ENCODE measurements at places on chromosomes 5 and 9. TPM values are rescaled to one million over a fixed set of nuclear protein-coding genes. Genes with fewer than 3 reads are reported as not detected.

Gene NDST1
- total RNA-seq = 39.5 TPM

GRCh38 chr9:110939573-110939972 is 98.7 kb downstream of the LPAR1 start:
- no peak for DNase-seq

Gene ZNF484
- total RNA-seq = 6.3 TPM

Gene TMEM252
- not detected for total RNA-seq

Gene INSL6
- total RNA-seq = not detected

Gene SHOC1
- not detected for total RNA-seq

Gene PCDHA13
- total RNA-seq = not detected

- DNase-seq = no peak
Observed at GRCh38 chr5:34410411-34411139, 245.6 kb upstream of the RAI14 start.

- no peak for DNase-seq
Observed at GRCh38 chr5:158635565-158635964, 464.2 kb downstream of the EBF1 start.

Gene PCDHB1
- total RNA-seq = not detected

- DNase-seq = no peak
Observed at GRCh38 chr9:137820161-137820855, 57.3 kb upstream of the CACNA1B start.

Gene PCDHGA9
- 0.51 TPM for total RNA-seq

Gene PKD2L2
- not detected for total RNA-seq

DNA sequence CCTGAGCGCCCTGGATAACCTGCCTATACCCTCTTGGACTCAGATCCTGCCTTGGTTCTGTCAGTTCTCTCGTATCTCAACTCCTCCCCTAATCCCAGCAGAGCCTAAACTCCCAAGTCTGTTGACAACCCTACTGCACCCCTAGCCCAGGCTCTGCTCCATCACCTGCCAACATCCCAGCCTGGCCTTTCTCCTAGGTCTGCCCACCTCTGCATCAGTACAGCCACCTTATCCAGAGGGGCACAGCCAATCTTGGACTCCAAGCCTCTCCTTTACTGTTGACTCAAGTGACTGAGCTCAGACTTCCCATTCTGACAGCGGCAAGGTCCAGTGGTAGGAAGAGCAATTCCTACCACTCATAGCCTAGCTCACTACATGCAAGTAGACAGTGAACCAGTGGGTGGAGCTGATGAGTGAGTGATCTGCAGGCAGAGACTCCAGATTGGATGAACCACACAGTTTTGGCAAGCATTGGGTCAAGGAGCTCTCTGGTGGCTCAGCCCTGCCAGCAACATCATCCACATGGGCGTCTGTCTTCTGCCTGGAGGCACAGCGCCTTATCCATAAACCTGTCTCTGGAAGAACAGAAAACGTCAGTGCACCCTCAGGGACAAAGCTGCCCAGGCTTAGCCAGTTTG is 26.5 kb downstream of the TRMO start:
- DNase-seq = no peak

GRCh38 chr5:127011153-127011552 is 19.2 kb downstream of the MARCHF3 start:
- no peak for DNase-seq

- DNase-seq = no peak
Observed at GRCh38 chr9:959105-959504, 17.4 kb upstream of the DMRT3 start.

GRCh38 chr5:122035913-122036312 is 42.1 kb downstream of the LOX start:
- no peak for DNase-seq

DNA sequence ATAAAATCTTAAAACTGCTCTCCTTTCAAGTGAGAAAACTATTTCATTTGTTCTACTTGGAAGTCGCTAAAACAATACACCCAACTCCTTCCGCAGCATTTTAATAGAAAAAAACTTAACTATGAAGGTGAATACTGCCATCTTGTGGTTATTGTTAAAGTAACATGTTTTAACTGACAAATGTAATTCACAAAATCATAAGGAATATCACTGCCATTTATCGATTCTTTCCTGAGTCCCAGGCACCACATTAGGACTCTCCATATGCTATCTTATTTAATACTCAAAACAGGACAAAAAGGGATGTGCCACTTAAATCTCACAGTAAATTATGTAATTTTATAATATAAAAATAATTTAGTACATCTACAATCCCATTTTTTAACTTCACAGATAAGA is 130.5 kb upstream of the ITGA1 start:
- no peak for DNase-seq

DNA sequence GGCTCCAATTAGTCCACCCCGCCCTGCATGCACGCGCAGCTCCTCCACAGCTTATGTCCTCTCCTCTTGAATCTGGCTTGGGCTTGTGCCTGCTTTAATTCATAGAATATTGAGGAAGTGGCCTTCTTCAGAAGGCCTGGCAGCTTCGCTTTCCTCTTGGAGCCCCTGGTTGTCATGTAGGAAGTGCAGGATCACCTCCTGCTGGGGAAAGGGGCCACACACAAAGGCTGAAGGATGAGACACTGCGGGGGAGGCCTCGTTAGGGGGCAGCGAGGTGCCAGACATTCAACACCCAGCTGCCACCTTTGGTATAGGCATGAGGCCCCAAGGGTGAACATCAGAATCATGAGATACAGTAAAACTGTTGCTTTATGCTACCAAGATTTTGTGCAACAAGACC is 2.7 kb upstream of the CNOT6 start:
- no peak for DNase-seq

Gene CACFD1
- 26.8 TPM for total RNA-seq

Gene TAF11L5
- total RNA-seq = not detected

Gene COL23A1
- total RNA-seq = 1.4 TPM

Gene SHLD3
- total RNA-seq = 1.8 TPM

GRCh38 chr5:11854936-11855335 is 49.3 kb downstream of the CTNND2 start:
- no peak for DNase-seq

DNA sequence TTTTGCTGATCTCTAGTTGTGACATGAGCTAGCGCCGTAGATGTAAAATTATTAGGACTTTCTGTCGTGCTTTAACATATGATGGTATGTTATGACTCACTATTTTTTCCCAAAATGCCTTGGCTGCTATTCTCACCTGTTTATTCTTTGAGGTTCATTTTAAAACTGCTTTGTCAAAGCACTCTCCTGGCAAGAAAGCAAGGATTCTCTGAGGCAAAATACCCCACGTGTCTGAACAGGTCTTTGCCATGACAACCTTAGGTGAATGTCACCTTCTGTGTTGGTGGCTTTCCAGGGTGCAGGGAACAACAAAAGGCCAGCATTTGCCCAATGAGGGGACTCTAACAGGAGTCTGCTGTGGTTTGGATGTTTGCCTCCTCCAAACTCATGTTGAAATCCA is 30.6 kb upstream of the COL5A1 start:
- no peak for DNase-seq

Gene GLRA1
- total RNA-seq = not detected

DNA sequence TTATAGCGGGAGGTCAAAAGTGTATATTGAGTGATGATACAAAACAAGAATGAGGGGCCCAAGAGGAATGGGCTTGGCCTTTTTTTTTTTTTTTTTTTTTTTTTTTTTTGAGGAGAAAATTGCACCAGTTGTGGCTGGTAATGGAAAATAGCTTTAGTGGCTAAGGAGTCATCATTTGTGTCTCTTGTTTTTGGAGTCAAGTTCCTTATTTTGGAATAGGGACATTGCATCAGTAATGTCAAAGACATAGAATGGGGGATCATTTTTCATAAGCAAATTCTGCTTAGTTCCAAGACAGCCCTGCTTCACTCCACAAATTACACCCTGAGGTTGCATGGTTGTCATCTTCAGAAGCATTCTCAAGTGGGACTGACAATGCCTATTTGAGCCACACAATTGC is 137.4 kb downstream of the STK32A start:
- DNase-seq = no peak

DNA sequence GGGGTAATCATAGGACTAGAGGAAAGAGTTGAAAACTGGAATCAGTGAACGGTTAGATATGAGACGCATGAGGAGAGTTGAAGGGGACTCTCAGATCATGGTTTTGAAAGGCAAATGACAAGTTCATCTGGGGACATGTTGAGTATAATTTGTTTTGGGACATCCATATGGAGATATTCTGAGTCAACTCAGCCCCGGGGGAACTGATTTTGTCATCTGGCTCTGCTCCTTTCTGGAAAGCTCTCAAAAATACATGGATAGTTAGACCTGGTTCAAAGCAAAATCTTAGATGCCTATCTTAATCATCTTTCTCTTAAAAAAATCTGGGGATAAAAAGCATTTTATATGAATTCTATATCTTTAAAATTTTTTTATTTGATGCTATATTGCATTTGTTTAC is 161.2 kb downstream of the SNX18 start:
- DNase-seq = no peak

- DNase-seq = peak; percentile 16
Observed at GRCh38 chr5:79850316-79850822, 140.7 kb downstream of the MTX3 start.
